ENCODE measurements at places on chromosomes 2 and 18.

DNA sequence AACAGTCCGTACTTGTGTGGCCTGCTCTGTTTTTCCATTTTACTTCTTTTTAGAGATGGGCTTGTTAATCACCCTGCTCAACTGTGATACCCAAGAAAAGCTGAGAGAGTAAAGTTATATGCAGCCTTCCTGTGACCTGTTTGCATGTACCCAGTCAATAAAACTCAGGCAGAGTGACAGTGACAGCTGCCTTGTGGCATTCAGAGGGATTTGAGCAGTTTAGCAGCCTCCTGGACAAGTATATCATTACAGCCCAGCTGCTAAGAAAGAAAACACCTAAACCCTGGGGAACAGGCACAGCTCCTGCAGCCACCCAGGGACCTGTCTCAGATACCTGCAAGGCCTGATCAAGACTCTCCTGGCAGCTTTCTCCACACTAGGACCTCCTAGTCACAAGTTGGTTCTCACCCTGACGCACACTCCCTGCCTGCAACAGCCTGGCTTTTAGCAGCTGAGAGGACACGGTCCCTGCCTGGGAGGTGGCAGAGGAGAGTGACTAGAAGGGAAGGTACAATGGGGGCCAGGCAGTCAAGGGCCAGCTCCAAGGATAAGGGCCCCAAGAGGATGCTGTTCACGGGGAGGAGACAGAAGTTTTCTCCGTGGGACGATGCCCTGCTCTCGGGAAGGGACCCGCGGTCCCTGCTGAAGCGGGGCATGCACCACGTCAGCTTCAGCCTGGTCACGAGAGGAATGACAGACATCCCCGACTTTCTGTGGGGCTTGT is at the start of gene LRRC30:
LRRC30 (plus strand) TSS at position 464 of the 724 bp plus-strand sequence; CDS start at position 514, 50 bp downstream.
- no peak for DNase-seq

DNA sequence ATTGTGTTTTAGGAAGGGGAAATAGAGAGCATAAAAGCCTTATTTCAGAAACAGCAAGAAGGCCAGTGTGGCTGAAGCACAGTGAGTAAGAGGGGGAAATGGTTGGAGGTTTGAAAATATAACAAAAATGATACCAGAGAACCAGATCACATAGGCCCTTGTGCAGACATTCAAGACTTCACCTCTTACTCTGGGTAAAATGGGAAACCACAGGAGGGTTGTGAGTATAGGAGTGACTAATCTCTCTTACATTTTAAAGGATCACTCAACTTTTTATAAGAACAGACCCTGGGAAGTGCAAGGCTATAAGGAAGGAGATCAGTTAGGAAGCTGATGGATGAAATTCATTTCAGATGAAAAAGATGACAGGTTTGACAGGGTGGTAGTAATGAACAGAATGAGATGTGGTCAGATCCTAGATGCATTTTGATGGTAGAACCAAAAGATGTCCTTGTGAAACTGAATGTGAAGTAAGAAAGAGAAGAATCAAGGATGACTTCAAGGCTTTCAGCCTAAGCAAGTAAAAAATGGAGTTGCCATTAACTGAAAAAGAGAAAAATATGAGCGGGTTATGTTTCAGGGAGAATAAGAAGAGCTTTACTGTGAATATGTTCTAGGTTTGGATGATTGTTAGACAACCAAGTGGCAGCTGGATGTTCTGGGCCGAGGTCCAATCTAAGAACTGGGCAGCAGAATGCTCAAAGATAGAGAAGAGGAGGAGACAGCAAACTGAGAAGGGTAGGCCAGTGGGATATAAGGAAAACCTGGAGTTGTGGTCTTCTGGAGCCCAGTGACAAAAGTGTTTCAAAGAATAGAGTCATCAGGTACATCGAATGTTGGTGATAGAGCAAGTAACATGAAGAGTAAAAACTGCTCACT is 65.1 kb downstream of the USP40 start:
- no peak for DNase-seq

DNA sequence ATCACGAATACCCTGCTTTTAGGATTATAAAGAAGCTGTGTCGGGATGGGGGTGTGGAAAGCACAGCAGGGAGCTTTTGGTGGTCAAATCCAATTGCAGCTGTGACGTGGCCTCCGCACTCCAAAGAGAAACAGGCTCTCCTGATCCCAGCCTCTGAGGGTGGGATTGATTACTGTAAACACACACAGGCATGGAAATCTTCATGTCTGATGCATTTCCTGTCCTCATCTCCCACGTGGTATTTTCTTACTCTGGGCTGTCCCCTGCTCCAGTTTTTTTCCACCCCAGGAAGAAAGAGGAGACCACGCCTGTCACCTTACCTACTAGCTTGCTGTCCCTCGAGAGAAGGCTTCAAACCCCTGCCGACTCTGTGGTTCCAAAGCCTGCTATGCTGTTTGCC is 22.7 kb downstream of the RNF152 start:
- DNase-seq: no peak

- no peak for DNase-seq
These were observed 10.1 kb upstream of the RIOK3 start for GRCh38 chr18:23442958-23443357.

DNA sequence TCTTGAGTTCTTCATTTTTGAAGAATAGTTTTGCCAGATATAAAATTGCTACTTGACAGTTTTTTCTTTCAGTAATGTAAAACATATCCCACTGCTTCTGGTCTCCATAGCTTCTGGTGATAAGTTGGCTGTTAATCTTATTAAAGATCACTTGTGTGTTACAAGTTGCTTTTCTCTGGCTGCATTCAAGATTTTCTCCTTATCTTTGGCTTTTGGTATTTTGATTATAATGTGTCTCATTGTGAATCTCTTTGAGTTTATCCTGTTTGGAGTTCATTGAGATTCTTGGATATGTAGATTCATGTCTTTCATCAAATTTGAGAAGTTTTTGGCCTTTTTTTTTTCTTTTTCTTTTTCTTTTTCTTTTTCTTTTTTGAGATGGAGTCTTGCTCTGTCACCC is 20.2 kb upstream of the ADNP2 start:
- no peak for DNase-seq

DNA sequence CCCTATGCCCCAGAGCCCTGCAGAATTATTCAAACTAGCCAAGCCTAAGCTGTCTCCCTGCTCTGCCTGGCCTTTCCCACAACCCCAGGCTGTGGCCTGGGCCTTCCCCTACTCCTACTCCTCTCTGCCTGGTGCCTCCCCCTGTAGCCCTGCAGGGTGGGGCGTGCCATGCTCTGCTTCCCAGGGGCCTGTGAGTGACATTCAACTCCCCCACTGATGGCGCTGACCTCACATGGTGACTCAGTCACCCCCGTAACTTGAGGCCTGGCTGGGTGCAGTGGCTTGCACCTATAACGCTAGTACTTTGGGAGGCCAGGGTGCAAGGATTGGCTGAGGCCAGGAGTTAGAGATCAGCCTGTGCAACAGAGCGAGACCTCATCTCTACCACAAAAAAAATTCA is 60.6 kb downstream of the KIF1A start:
- no peak for DNase-seq

DNA sequence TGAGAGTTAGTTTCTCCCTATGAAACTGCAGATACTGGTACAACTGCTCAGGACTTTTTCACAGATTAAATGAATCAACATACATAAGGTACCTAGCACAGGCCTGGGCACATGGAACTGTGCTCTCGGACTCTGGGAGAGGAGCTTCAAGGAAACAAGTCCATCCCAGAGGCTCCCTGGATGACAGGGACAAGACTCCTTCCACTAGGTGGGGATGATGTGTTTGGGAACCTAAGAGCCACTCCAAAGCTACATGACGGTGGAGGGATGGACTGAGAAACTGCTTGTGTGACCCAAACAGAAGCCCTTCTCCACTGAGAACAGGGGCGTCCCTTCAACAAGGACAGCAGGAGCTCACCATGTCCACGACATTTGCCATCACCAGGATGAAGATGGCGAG is 37.1 kb downstream of the CENPO start:
- no peak for DNase-seq

DNA sequence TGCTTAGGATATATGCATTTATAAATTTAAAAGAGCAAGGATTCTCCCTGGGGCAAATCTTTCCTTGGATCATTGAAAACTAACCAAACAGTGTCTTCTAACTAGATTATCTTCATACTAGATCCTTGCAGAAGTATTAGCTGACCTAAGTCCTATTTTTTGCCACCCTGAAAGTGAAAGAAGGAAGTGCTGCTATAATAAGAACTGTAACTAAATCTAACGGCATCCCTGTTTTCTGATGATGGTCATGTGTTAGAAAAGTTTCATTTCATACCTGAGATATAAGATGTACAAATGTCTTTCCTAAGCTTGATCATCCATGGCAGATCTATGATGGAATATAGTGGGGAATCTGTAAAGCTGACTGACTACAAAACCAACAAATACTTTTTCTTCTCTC is 102.7 kb downstream of the MAP2 start:
- no peak for DNase-seq

DNA sequence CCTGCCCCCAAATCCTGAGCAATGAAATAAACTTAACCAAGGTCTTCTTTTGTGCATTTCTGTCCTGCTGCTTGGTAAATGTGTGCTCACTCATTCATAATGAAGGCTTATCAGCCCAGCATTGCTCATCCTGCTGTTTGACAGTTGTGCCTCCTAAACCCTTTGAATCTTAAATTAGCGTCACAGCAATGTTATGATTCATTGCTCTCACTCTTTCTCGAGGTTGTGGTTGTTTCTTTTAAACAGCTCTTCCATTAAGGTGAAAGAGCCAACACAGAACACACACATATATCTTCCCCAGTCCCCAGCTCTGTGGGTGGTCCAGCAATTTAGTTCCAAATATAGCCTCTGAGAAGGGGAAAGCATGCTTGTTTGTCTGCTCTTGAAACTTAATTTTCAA is 84.0 kb downstream of the EVA1A start:
- DNase-seq: no peak

- peak; percentile 82 for DNase-seq
These were observed at the start of gene COPS8 for GRCh38 chr2:237085248-237086221. Gene COPS8 (plus strand): TSS chr2:237085889. CDS start chr2:237085965, 76 bp downstream.

- no peak for DNase-seq
These were observed 29.9 kb upstream of the PARD3B start for GRCh38 chr2:204515416-204515815.

DNA sequence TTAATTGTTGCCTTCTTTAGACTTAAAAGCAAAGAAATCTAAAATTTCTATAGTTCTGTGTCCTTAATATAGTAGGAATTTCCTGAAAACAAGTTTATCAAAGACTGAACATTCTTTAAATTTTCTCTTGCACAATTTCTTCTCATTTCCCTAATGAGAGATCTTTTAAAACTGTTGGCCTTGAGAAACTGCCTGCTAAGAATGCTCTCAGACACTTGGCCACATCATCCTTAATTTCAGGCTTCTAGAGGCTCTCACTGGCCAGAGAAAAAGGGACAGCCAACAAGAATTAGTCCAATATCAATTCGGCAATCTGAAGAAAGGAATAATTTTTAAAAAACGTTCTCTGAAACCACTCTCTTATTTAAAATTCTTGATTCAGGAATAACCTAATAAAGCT is 167.0 kb upstream of the CREB1 start:
- DNase-seq: no peak

DNA sequence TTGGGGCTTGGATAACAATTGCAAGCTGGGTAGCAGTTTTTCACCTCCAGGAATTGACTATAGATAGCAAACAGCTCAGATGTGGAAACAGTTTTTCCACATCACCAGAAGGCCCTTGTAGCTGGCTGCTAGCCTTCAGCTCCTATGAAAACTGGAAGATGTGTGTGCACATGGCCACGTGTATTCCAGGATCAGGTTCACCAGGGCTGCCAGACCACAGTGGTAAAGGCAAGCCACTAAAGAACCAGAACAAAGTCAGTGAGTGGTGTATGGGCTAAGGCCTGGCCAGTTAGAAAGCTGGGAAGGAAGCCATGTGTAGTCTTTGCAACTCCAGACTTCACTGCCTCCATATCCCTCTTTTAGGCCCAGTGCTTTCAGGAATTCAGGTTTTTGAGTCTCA is 12.9 kb downstream of the LRRTM1 start:
- DNase-seq: no peak

GRCh38 chr18:48962994-48963561 is 12.3 kb upstream of the SMAD7 start:
- DNase-seq: no peak

GRCh38 chr2:124822516-124822915 is 797.4 kb downstream of the CNTNAP5 start:
- DNase-seq: no peak

- no peak for DNase-seq
These were observed 399.5 kb upstream of the RAB6C start for GRCh38 chr2:129580001-129580400.

Data from NCI-H446 treated with DMSO at 0.1 percent for 48 hours (cell line).